ENCODE measurements at places on chromosomes 2 and 18.
A peak's percentile ranks its signal among the peaks of the same experiment; 100 is the strongest.

DNA sequence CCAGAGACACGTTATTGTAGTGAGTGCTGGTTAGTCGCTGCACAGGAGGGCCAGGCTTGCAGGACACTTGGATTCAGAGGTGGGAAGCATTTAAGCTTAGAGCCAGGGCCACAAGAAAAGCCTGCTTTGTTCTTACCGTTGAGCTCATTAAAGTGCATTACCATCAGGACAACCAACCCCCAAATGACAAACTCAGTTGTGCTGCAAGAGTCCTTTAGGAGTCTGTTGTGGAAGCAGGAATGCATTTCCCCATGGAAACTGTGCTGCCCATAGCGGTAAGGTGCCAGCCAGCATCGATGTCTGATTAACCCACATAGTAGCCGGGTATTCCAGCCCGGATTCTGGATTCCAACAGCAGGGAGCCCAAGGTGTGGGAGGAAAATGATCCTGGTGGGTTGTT is 23.4 kb upstream of the REEP1 start:
- no peak for DNase-seq

DNA sequence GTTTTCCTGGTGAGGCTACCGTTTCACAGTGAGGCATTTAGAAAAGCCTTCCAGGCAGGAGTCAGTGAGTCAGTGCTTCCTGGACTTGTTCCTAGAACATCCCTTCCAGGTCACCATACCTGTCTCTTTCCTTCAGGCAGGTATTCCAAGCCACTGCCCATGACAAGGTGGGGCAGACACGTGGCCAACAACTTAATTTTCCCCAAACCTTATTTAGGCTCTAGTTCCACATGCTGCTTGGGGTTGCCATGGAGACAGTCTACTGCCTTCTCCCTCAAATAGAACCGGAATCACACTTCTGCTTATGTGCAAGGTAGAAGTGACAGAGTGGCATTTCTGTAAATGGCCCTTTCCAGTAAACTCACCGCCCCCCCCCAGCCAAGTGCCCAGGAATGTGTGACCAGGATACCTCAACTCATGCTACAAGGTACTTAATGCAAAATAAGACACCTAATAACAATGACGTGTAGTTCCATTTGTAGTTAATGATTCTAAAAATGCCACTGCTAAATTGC is 258.3 kb downstream of the PRKCE start:
- no peak for DNase-seq

- no peak for DNase-seq
Measured at GRCh38 chr2:222239091-222239490, 59.7 kb downstream of the PAX3 start.

DNA sequence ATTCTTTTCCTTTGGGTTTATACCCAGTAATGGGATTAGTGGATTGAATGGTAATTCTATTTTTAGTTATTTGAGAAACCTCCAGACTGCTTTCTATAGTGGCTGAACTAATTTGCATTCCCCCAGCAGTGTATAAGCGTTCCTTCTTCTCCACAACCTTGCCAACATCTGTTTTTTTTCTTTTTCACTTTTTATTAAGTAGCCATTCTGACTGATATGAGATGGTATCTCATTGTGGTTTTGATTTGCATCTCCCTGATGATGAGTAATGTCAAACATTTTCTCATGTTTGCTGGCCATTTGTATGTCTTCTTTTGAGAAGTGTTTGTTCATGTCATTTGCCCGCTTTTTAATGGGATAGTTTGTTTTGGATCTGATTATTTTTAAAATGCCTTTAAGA is 64.1 kb upstream of the MEIS1 start:
- no peak for DNase-seq

- no peak for DNase-seq
Measured at GRCh38 chr2:73408198-73408597, 22.6 kb downstream of the ALMS1 start.

DNA sequence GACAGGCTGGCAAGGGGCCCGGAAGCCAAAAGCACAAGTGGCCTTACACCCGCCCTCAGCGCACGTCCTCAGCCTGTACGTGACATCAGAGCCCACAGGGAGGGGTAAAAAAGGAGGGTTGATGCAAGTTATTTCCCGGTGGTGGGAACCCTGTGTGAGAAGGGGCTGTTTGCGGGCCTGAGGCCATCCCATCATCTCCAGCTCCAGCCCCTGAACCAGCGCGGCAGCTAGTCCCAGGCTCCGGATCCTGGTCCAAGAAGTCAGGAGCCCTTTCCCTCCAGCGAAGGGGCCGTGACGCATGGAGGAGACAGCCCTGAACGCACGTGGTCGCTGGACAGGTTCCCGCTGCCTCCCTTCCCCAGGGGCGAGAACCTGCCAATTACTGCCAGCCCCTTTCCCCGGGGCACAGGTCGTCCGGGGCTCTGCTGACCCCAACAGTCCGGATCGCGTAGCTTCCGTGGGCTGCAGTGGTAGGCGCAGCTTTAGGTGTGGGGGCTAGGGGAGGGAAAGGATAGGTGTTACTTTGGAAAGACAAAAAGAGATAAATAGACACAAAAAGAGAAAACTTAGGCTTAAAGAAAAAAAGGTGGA is 1.3 kb upstream of the LRP2 start:
- DNase-seq, result peak; percentile 16

- DNase-seq, result no peak
Measured at GRCh38 chr2:2566396-2567323, 235.6 kb upstream of the MYT1L start.

DNA sequence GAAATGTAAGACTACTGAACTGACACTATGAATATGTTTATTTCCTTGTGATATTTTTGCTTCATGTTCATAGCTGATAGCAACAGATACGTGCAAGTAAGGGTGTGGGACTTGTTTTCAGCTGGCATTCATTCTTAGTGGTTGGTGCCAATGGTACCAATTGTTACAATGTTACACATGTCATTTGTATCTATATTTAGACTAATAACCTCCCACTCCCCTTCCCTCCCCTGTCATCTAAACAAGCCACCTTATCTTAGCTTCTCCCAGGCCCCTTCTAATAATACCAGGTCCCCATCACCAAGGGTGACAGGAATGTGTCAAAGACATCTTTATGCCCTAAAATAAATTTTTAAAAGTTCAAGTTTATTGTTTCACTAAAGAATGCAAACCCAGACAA is 294.7 kb upstream of the FAM98A start:
- no peak for DNase-seq

DNA sequence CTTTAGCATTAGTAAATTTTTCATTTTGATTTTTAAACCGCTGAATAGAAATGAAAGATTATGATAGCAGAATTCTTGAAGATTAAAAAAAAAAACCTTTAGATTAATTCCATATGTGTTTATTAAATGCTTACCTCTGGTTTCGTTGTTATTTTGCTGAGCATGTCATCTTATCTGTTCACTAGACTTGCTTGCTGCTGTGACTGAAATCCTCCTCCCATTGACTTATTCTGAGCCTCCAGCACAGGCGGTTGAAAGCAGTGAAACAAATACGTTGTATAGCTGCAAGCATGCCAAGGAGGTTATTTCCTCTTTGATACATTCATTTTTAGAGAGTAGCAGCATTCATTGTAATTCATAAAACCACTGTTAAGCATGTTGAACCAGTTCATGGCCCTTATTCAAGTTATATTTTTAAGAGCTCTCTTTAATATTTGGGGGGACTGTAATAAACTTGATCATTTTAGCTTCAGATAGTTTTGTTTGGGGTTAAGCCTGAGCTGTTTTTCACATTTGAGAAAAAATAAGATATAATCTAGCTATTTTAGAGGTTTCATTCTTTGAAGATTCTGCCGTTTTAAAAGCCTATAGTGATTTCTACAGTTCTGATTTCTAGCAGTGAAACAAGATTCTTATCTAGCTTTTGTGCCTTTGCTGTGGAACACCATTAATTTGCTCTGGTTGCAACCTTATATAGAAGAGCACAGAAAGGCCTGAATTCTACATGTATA is at the start of gene HTR2B:
TSS of gene HTR2B (minus strand) at position 205 of the 731 bp plus-strand sequence. CDS start 1,278 bp downstream, outside the sequence.
- no peak for DNase-seq

DNA sequence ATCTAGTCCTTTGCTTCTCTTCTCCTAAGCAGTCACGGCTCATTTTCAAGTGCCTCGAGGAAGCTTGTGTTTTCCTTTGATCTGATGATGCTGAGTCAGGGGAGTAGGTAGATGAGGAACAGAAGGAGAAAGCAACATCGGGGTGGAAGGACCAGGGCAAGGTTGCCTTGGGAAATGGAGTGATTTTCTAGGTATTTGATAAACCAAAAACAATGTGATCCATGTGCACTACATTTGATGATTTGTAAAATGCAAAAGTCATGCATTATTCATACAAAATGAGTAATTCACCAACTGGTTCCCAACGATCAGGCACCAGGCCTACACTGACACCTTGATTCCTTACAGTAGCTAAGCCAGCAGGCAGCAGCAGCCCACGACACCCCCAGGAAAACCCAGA is 205.3 kb downstream of the ANAPC1 start:
- DNase-seq, result no peak

DNA sequence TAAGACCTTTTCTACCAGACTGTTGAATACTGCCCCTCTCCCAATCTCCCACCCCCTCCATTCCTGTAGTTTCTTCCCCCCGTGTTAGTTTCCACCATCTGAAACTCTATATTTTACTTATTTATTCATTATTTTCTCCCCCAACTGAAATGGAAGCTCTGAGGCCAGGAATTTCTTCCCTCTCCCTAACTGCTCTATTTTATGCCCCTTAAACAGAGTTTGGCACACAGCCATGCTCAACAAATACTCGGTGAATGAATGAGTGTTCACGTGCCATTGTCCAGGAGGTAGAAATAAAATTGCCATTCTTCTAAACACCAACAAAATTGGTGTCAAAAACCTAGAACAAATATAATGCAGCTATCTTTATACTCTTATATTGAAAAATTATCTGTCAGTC is 5.6 kb downstream of the ITGB1BP1 start:
- no peak for DNase-seq

- no peak for DNase-seq
Measured at GRCh38 chr2:229417176-229417575, 146.1 kb upstream of the PID1 start.

DNA sequence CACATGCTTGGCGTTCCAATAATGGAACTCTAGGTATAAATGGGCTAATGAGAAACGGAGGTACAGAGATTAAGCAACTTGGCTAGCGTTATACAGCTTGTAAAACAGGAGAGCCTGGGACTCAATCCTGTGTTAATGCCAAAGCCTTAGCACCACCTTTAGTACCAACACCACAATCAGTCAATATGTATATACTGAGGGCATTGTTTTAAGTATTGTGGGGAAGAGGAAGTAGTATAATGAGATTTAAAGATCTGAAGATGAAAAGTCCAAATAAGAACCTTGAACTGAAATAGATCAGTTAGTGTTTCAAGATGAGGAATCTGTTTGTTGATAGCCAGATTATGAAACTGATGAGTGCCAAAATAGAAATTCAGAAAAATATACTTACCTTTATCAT is 8.1 kb downstream of the MARS2 start:
- DNase-seq, result no peak

GRCh38 chr18:13548106-13548819 is 178.1 kb downstream of the FAM210A start:
- DNase-seq, result no peak

DNA sequence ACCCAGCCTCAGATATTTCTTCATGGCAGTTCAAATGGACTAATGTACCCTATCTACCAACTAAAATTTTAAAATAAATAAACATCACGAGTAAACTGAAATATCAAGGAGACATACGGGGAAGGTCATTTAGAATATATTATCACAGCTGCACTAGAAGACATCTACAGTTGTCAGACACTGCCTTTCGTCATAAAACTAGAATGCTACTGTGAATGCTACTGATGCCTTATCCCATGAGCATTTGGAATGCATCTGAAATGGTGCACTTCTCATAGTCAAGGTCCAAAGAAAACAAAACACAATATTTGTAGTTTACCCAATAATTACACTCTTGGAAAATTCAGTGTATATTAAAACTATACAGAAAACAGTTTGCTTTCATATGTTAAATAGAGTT is 165.2 kb downstream of the MREG start:
- DNase-seq, result no peak

DNA sequence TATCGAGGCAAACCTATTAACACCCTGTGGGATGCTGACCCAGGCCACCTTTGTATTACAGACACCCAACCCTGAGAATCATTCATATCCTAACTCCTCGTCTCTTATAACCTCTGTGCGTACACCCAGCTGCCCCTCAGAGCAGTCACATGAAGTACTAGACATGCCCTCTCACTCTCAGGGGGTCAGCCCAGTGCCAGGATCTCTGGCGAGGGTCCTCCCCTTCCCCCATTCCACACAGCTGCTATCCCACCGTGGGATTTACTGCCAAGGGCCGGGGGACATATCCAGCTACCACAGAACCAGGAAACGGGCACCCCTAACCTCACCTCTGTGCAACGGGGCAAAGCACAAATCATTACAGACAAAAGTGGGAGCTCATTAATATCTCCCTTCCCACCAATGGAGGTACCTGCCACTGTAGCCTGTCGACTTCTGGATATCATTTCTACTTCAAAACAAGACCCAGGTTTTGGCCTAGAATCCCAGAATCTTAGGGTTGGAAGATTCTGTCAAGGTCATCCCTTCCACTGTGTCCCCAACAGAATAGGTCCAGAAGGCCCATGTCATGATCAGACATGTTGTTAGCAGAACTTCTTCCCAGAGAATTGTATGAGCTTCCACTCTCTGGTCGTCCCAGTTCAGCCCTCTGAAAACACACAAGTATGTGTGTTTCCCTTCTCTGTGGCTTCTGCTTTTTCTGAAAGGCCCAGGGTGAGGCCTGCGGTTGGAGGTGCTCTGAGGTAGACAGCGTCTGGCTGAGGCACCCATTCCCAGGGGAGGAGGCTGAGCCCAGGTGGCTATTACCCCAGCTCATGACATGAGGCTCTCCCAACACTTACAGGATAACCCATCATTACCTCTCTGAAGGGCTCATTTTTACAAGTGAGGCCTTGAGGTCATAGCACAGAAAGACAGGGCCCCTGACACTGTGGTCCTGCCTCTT is 1.7 kb downstream of the TMBIM1 start:
- DNase-seq, result no peak

DNA sequence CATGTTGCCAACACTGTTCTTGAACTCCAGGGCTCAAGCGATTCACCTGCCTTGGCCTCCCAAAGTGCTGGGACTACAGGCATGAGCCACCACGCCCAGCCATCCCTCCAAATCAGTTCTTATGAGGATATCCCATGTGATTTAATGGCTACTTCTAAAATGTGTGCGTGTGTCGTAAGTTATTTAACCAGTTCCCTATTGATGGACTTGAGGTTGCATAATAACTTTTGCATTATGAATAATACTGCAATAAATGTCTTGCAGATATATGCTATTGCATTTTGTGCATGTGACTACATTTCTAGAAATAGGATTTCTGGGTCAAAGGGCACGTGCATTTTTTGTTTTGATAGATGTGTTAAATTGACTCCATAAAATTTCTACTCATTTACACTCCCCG is 19.0 kb downstream of the DIPK1C start:
- no peak for DNase-seq

GRCh38 chr2:197209246-197209645 is 101.3 kb downstream of the ANKRD44 start:
- no peak for DNase-seq

- DNase-seq, result no peak
Measured at GRCh38 chr2:41735006-41735405, 312.8 kb upstream of the PKDCC start.

GRCh38 chr2:150480241-150480640 is 7.2 kb downstream of the RND3 start:
- no peak for DNase-seq

GRCh38 chr2:105682401-105682800 is 62.3 kb upstream of the NCK2 start:
- DNase-seq, result no peak
